ENCODE measurements at places on chromosomes 2 and 18.

DNA sequence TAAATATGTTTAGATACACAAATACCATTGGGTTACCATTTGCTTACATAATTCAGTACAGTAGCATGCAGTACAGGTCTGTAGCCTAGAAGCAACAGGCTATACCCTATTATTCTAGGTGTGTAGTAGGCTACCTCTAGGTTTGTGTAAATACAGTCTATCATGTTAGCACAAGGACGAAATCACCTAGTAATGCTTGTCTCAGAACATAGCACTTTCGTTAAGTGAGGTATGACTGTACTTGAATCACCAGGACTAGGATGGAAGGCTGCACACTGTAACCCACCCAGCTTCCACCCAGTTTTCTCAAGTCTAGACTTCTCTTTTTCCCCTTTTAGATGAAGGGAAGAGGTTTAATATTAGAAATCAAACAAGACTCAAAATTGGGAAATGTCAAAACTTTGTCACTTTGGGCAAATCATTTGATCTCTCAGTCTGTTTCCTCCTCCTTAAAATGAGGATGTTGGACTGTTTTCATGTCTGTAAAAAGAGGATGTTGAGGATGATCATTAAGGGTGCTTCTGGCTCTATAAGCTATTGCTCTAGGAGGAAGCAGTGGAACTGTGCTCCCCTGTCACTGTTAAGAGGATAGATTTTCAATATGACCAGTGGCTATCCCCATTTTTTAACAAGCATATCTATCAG is 3.7 kb upstream of the SOCS6 start:
- no peak for DNase-seq

- no peak for DNase-seq
Observed at GRCh38 chr2:202944408-202944807, 32.3 kb downstream of the CARF start.

DNA sequence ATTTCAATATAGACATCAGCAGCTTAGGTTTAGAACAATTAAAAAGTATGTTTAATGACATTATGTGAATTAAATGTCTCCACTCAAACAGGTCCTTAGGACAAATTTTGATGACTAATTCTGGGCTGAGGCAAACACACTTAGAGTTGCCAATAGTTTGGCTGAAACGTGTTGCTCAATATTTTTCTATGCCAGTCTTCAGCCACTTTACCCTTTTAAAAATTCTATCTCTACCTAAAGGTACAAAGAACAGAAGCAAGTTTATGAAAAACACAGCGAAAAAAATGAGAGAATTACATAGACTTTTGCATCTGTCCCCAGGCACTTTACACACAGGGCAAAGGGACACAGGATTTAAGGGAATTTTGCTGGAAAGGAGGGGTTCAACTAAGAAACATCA is 4.5 kb downstream of the IDH1 start:
- no peak for DNase-seq

- DNase-seq: no peak
Observed at GRCh38 chr2:149860276-149860921, 272.8 kb upstream of the MMADHC start.

DNA sequence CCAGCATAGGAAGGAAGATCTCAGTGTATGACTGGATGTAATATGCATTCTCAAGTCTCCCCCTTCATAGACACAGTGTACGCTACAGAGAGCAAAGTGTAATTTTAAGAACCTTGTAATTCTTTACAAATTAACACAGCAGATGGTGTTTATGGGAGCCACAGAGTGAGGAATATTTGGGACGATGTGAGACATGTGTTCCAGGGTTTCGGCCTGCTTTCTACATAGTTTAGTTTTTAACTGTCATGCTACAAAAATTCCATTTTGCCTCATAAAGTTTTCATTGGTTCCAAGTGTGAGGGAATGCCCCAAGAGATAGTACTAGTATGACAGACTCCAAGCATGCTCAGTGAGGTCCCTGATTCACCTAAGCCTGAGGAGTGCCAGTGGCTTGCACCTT is 76.2 kb upstream of the LRRTM1 start:
- no peak for DNase-seq

GRCh38 chr18:56873441-56874140 is 222.4 kb downstream of the WDR7 start:
- no peak for DNase-seq

- no peak for DNase-seq
Observed at GRCh38 chr18:23270986-23271680, 135.8 kb downstream of the CABLES1 start.

DNA sequence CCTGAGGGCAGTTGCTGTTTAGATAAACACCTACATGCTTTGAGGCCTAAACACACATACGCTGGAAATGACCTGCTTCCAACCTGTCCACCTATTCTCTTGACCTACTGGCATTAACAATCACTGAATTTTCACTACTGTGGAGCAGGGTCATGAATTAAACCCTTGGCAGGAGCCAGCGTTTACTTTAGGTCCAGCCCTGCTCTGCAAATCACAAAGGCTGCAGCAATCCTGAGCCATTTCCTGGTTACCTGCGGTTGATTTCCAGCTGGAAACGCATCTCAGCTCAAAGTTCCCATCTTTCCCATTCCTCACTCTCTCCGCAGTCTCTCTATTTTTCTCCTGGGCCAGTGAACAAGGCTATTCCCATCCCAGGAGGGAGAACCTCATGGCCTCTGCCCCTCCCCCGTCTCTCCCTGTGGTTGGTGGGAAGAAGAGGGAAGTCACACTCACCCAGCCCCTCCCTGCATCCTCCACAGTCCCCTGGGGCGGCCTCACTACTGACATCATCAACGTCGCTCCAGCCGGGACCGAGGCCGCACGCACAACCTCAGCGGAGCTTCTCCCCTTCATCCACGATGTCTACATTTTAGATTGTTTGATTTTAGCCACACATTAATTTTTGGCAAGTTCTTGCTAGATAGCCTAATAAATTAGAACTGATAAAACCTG is 84.5 kb upstream of the SNTG2 start:
- peak; percentile 2 for DNase-seq

DNA sequence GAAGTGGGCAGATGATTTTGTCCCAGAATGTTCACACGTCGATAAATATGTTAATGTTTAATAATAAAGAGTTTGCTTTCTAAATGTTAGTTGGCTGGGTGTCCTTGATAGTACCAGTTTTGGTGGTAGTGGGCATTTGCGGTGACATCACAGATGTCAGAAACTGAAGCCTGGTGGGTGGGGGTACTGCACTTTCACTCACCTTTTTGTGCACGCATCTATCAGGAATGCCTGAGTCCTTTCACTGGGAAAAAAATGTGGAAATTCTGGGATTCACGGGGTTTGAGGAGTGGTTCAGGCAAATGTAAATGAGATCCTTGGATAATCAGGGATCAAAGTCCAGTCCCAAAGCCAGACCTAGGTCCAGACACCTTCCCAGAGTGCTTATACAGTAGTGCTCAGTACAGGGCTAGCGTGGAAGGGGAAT is 3.2 kb downstream of the EPAS1 start:
- DNase-seq: no peak

- no peak for DNase-seq
Observed at GRCh38 chr2:6971502-6971901, 54.3 kb downstream of the RNF144A start.

DNA sequence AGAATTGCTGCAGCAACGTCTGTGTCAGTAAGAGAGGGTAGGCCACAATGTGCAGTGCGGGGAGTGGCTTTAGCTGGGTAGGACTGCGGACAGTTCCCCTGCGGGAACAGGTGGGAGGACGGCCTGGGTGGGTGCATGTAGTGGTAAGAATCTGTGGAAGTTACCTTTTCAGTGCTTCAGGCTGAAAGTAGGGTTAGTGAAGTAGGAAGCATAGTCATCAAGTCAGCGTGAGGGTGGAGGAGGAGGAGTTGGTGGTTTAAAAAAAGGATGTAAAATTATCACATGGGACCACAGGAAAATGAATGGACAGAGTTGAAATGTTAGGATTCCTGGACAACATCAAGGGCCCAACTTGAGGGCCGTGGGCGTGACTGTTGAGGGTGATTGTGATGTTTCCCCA is 13.2 kb downstream of the CEP192 start:
- DNase-seq: no peak

DNA sequence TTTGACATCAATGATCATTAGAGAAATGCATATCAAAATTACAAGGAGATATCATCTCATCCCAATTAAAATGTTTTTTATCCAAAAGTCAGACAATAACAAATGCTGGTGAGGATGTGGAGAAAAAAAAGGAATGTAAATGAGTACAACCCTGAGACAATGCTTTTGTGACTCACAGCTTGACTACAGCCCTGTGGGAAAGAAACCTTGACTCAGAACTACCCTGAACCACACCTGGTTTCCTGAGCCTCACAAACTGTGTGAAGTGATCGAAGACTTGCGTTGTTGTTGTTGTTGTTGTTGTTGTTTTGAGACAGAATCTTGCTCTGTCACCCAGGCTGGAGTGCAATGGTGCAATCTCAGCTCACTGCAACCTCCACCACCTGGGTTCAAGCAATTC is 266.6 kb upstream of the MYT1L start:
- no peak for DNase-seq

DNA sequence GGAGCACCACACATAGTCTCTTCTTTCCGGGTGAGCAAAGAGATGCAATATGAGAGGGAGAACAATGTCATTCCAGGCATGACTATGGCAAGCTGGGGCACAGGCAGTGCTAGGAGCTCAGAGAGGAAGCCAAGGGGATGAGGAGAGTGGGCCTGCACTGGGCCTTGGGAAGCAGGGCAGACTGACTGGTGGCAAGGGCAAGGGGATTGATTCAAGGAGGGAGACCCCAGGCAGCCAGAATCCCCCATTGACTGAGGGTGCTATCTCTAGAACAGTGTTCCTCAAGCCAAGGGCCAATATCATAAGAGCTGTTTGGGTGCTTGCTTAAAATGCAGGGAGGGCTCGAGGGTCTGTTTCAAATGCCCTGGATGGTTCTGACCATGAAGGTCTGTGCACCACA is 36.1 kb downstream of the MARCO start:
- no peak for DNase-seq

GRCh38 chr2:171810422-171811244 is 83.4 kb downstream of the SLC25A12 start:
- peak; percentile 23 for DNase-seq

DNA sequence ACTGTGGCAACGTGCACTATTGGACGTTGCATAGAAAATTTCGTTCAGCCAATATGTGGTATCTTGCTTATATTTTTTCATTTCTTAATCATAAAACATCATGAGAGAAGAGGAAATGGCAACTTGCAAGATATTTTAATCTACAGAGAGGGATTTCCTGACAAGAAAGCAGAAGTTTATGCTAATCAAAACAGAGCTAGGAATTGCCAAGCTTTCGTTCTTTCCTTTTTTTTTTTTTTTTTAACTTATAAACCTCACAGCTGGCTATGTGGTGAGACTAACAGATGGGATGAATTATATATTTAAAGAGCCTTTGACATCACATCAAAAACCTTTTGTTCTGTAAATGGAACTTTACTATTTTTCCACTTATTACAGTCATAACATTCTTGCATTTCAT is 1136.9 kb upstream of the TMEFF2 start:
- DNase-seq: no peak

- no peak for DNase-seq
Observed at GRCh38 chr2:10770956-10771750, 41.4 kb downstream of the PDIA6 start.

GRCh38 chr18:40606996-40607395 is 1348.0 kb upstream of the PIK3C3 start:
- peak; percentile 27 for DNase-seq

- DNase-seq: no peak
Observed at GRCh38 chr18:66867653-66868052, 263.8 kb upstream of the CDH19 start.

GRCh38 chr18:63147973-63148372 is 171.6 kb downstream of the BCL2 start:
- no peak for DNase-seq

DNA sequence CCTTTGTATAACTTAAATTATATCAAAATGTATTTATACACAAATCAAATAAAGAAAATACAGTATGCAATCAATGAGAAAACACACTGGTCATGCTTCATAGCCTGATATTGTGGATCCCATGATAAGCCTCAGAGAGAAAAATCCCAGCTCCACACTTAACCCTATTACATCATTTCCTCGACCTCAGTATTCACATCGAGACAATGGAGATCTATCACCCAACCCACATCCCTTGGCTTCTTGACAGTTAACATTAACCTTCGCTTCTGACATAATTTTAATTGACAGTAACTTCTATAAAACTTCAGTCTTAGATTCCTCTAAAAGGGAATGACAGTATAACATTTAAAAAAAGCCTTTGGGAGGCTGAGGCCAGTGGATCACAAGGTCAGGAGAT is 11.6 kb downstream of the TMX3 start:
- no peak for DNase-seq

- DNase-seq: no peak
Observed at GRCh38 chr18:74479486-74480148, 16.5 kb upstream of the CNDP2 start.

All from NCI-H1092 treated with DMSO at 0.1 percent for 48 hours (cell line).